ENCODE measurements at places on chromosomes 13 and 19.

DNA sequence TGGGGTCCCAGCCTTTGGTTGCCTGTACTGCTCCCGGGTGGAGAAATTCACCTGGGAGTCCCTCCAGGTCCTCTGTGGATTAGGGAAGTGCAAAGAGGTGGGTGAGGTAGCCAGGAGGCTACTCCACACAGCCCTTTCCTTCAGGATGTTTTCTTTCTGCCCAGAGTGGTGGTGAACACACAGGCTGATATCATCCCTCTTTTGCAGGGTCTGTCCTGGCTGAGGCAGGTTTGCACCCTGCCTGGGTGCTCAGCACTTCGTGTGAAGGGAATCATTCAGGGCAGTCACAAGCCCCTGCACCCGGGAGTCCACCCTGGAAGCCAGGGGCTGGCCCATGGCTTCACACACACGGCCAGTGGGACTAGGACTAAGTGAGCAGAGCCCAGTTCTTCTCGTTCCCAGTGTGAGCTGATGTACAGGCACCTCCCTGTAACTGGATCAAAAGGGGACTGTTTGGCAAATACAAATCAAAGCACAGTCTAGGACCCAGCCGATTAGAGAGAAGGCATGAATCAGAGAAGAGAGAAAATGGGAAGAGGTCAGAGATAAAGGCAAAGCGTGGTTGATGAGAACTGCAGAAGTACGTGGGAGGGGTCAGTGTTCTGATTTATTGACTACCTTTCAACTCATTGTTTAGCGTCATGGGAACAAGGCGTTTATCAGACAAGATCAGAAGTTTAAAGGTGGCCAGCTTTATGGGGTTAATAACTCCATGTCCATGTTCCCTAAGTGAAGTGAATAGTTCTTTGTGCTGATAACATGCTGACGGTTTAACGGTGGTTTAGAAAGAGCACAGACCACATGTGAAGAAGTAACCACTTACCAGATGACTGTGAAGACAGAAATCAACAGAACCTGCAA lies 30.4 kb upstream of the SPATA13 start:
- no peak for DNase-seq

DNA sequence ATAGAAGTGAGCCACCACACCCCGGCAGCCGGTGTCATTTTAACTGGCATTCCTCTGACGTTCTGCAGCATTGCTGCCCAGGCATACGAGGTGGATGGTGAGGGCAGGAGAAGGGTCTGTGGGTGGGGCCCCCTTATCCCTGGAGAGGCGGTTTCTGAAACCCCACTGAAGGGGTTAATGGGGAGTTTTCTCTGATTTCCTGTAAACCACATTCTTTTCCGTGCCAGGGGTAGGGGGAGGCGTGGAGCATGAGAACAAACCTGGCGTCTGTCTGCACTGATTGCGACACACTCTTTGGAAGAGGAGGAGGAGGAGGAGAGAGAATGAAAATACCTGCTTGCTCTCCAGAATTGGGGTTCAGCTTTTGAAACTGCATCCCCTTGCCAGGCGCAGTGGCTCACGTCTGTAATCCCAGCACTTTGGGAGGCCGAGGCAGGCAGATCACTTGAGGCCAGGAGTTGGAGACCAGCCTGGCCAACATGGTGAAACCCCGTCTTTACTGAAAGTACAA lies 2.7 kb upstream of the C3 start:
- DNase-seq = no peak

DNA sequence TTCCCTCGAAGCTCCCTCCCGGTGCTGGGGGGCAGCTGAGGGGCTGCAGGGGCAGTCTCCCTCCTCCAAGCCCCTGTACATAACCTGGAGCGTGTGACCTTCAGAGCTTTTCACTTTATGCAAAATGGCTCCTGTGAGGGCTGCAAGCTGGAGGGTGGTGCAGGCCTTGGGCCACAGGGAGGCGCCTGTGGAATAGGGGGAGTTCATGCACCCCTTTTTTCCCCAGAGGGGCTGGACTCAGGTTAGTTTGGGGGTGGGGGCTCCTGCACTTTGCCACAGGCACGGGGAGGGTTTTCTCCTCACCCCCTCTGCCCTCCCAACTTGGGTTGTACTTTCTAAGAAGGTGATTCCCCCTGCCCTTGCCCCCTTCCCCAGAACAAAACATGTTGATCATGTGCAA lies 6.6 kb upstream of the PRR19 start:
- no peak for DNase-seq

DNA sequence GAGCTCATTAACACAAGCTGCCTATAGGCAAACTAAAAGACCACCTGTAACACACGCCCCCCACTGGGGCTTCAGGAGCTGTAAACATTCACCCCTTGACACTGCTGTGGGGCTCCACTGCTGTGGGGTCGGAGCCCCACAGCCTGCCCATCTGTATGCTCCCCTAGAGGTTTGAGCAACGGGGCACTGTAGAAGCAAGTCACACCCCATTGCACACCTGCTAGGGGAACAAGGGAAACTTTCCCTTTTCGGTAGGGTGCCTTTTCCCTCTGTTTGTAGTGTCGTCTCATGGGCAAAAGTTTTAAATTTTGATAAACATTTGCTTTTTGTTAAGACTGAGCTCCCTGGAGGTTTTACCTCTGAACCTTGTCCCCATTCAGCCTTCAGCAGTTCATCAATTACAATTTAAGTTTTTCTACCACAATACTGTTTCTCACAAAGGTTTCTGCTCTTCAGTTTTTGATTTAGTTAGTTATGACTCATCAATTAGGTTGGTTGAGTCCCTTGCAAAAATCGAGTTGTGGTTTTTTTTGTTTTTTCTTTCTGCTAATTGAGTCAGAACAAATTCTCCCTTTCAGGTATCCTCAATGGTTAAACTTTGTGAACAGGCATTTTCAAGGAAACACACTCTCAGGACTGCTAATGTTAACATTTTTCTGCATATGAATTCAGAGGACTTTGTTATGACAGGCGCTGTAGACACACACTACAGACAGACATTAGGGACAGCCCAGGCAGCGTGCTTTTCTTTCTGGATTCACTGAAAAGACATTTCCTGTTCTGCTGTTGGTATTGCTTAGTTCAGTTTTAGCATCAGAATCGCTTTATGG lies 35.1 kb downstream of the ZNF433 start:
- no peak for DNase-seq

GRCh38 chr19:45484273-45484945 lies 12.4 kb downstream of the RTN2 start:
- no peak for DNase-seq

- no peak for DNase-seq
Measured at GRCh38 chr19:46678110-46678732, 17.2 kb upstream of the DACT3 start.

DNA sequence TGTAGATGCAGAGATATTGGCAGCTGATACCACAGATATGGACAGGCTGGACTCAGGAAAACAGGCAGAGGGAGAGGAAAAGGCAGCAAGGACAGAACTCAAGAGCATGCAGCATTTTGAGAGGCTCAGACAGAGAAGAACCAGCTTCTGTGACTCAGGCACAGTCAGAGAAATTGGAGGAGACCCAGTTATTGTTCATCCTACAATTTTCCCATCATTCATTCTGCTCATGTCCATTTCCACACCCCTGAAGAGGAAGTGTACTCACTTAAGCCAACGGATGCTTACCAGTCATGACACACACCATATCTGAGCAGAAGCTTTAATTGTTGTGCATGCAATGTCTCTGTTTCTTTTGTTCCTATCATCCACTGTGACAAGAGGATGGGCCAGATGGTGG lies 359.8 kb upstream of the HTR2A start:
- no peak for DNase-seq
